ENCODE measurements at places on chromosomes 6 and 20.

DNA sequence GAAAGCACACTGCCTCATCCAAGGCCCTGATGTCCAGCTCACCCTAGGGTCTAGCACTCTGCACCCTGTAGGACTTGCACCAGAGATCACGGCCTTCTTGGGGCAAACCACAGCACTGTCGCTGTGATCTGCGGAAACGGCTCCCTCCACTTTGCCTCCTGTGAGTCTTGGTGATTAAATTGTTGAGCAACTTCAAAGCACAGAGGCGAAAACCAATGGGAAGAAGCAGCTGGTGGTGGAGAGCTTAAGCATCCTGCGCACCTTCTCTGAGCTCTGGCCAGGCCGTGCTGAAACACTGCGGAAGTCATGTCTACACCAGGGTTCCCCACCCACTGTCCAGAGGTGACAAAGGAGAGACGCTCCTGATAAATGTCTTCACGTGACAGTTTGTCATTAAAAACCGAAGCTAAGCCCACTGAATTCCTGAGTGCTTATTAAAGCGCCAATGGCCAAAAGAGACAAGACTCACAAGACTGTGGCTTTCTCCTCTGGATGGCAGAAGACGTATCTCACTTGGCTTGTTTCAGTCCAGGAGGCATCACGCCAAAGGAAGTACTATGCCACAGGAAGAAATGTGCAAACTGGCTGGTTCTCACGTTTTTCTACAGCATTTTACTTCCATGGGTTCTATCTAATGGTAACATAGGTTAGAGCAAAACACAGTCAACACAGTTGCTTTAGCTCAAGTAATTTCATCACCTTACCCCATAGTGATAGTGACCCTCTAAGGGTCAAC, 3.1 kb downstream of the RAMACL start:
- no peak for DNase-seq
- no peaks in the 10 kb centered on the region for H3K36me3 ChIP-seq
- no peaks in the 10 kb centered on the region for H3K27me3 ChIP-seq
- H3K27ac ChIP-seq, result no peak overlapping the region
- no peaks in the 10 kb centered on the region for H3K4me1 ChIP-seq
- H3K4me3 ChIP-seq, result no peak overlapping the region

DNA sequence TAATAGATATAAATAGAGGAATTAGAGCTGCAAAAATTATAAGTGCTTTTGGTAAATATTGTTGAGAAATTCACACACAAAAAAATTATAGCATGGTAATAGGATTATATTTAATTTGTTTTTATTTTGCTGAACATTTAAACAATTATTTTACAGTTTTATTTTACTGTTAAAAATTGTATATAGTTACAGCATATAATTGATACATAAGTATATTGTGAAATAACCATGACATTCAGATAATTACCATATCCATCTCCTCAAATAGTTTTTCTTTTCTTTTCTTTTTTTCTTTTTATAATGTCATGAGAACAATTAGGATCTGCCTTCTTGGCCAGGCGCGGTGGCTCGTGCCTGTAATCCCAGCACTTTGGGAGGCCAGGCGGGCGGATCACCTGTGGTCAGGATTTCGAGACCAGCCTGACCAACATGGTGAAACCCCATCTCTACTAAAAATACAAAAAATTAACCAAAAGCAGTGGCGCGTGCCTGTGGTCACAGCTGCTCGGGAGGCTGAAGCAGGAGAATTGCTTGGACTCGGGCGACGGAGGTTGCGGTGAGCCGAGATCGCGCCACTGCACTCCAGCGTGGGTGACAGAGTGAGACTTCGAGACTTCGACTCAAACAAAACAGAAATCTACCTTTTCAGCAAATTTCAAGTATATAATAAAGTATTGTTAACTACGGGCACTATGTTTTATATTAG, 654.2 kb downstream of the TENT5A start:
- DNase-seq, result no peak
- no peak overlapping the region for H3K27ac ChIP-seq
- H3K4me3 ChIP-seq, result no peak overlapping the region
- H3K36me3 ChIP-seq, result no peaks in the 10 kb centered on the region
- no peaks in the 10 kb centered on the region for H3K4me1 ChIP-seq

- no peaks in the 10 kb centered on the region for H3K27me3 ChIP-seq
- DNase-seq, result peak; percentile 95
- H3K27ac ChIP-seq, result peak within 1 kb of the TSS; percentile 89
- peak within 1 kb of the TSS; percentile 65 for H3K4me3 ChIP-seq
- H3K4me1 ChIP-seq, result peaks cover 67% of the 10 kb centered on the region
- H3K36me3 ChIP-seq, result peaks cover 31% of the 10 kb centered on the region
Observed at GRCh38 chr6:42050297-42051267, at the start of gene TAF8. Gene TAF8, plus strand, starts transcription at chr6:42050524. Its CDS starts 18 bp downstream, at chr6:42050542.

- H3K27me3 ChIP-seq, result no peaks in the 10 kb centered on the region
- H3K4me3 ChIP-seq, result no peak overlapping the region
- no peaks in the 10 kb centered on the region for H3K4me1 ChIP-seq
- no peaks in the 10 kb centered on the region for H3K36me3 ChIP-seq
Observed at GRCh38 chr20:59121714-59122565, 41.7 kb upstream of the ZNF831 start.
